Stimulated activated CD8-positive, alpha-beta memory T cell treated with anti-CD3 and anti-CD28 coated beads, Interleukin-7, amount 100 ng/mL, for 4 hours (primary cell): ENCODE measurements at places on chromosomes 1 and 21.
A peak's percentile ranks its signal among the peaks of the same experiment; 100 is the strongest.

- no peak for DNase-seq
Observed at GRCh38 chr1:25556791-25557476, 13.5 kb downstream of the LDLRAP1 start.

GRCh38 chr1:8816264-8816663 is 1.2 kb downstream of the RERE start:
- no peak for DNase-seq

GRCh38 chr1:114320586-114320985 is 166.9 kb upstream of the SYT6 start:
- DNase-seq = no peak

DNA sequence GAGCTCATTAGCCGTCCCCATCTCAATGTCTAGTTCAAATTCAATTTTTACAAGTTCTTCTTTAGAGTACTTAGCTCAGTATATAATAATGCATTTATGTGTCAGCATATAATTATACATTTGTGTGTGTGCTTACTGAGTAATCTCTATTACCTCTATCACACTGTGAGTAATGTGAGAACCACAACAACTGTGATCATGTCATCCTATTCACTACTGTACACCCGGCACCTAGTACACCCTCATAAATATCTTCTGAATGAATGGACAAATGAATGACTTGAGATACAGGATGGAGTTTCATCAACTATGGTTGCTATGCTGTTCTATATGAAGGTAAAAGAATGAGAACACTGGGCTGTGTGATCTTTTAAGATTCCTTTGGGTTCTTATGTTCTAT is 124.0 kb downstream of the GPATCH2 start:
- no peak for DNase-seq

GRCh38 chr21:25813917-25814316 is 79.1 kb downstream of the GABPA start:
- DNase-seq = no peak

- no peak for DNase-seq
Observed at GRCh38 chr1:92859400-92860039, 27.7 kb downstream of the RPL5 start.

DNA sequence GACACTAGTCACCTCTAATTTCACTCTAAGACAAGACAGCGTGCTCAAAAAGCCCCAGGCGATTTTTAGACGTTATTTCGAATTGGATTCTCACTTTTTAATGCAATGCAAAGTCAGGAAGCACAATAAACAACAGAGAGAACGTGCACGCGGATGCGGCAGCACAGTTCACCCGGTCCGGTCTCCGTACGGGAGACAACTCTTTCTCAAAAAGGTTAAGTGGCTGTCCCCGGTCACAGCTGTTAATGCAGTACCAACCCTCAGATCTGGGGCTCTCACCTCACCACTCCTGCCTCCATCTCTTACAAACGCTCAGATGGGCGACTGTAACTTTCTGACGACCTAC is 1.2 kb downstream of the HP1BP3 start:
- DNase-seq = peak; percentile 15

- no peak for DNase-seq
Observed at GRCh38 chr1:223363057-223363855, 720 bp downstream of the SUSD4 start.

GRCh38 chr1:209755926-209756614 is at the start of gene TRAF3IP3:
Gene TRAF3IP3 (plus strand): TSS chr1:209756053. CDS start chr1:209760040, 3,987 bp downstream.
- DNase-seq = peak; percentile 58

DNA sequence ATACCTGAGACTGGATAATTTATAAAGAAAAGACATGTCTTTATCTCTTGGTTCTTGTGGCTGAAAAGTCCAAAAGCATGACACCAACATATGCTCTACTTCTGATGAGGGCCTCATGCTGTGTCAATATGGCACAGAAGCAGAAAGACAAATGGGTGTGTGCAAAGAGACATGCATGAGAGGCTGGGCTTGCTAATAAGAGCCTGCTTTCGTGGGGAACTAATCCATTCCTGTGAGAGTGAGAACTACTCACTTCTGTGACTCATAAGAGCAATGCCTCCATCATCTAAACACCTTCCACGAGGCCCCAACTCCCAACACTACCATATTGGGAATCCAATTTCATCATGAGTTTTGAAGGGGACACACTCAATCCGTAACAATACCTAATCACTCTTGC is 340.0 kb upstream of the DUSP10 start:
- DNase-seq = no peak

- DNase-seq = no peak
Observed at GRCh38 chr21:28518630-28519029, 474.0 kb downstream of the LTN1 start.

DNA sequence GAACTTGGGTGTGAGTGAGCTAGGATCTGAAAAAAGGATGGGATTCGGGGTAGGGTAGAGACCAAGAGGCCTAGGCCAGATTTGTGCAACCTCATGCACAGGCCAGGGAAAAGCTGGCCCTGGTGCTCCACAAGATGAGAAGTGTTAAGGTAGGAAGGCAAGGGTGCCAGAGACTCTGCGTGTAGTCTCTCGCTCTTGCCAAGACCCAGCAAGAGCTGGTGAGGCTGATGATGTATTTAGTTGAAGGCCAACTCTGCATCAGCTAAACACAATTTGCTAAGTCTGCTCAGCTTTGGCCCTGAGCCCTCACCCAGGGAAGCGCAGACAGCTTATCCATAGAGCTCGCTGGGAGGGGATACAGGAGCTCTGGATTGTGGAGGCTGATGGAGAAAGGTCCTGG is 26.6 kb upstream of the SOX13 start:
- no peak for DNase-seq

GRCh38 chr1:94528299-94528698 is 13.3 kb downstream of the F3 start:
- no peak for DNase-seq

- no peak for DNase-seq
Observed at GRCh38 chr1:111320066-111320879, 29.6 kb downstream of the CHIA start.

- DNase-seq = no peak
Observed at GRCh38 chr1:2115702-2116341, 65.6 kb downstream of the PRKCZ start.

- no peak for DNase-seq
Observed at GRCh38 chr1:151638074-151638775, 26.4 kb downstream of the SNX27 start.

- DNase-seq = no peak
Observed at GRCh38 chr1:25720624-25721023, 79.4 kb upstream of the SELENON start.

DNA sequence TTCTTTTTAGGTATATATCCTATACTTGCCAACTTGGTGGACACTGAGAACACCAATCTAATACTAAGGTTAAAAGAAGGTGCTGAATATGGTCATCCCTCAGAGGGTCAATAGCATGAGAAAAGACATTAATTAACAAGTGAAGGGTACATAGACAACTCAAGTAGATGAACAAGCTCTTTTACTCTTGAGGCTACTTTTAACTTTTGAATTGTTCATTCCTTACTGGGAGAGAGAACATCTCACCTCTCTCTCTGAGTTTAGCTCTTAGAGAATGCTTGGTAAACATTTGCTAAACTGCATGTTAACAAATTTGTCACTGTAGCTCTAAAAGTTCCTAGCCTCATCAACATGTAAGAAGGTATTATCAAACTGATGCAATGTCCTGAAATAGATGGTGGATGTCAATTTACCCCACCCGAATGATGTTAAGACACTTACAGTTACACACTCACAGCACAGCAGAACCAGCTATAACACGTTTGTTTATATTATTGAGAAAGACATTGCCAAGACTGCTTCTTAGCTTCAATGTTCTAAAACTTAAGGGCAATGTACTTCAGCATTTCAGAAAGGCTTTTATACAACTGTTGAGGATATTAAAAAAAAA is 35.9 kb downstream of the HEATR1 start:
- no peak for DNase-seq

- DNase-seq = no peak
Observed at GRCh38 chr1:9434247-9435152, 104.8 kb upstream of the SLC25A33 start.

DNA sequence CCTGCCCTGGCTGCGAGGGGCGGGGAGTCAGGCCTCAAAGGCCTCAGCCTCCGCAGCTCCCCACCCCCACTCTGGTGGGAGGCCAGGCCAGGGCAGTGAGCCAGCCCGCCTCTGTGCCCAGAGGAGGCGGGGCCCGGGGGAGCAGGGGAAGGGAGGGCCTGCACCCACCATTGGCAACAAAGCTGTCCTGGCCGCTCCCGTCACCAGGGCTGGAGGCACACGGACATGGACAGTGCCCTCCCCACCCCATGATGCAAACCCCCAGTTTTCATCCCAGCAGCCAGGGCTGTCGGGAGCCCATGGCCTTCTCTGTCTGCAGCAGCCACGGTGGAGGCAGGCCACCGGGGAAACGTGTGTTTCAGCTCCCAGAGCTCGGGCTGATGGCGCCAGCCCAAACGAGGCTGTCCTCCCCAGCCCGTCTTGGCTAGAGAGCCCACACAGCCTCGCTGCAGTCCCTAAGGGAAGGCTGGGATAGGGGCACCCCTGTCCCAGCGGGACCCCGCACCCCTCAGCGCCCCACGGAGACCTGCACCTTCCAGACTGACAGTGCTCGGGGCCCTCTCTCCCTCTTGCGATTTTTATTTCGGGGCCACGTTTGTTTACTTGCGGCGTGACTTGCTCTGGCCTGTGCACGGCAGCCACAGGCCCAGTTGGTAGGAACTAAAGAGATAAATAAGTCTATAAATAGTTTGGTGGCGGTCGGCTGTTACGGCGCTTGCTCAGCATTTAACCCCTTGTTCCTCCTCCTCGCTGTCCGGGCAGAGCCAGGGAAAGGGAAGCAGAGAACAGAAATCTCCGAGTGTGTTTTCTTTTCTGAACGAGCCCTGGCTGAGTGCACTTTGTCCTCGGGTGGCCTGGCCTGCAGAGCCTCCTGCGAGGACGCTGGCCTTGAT is 101.8 kb downstream of the PRDM16 start:
- no peak for DNase-seq

DNA sequence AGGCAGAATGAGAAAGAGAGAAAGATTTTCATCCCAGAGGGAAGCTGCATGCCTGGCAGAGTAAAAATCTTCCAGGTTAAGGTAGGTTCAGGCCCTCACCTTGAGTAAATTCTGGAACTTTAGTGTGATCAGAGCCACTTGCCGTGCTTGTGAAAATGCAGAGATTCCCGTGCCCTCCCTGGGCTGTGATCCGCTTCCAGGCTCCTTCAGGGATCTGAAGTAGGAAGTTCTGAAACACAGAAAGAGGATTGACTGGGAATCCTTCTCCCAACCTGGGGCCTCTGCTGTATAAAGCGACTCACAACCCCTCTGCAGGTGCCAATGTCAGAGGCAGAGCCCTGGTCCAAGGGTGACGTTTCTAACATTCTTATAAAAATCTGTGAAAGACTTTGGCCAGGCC is 26.6 kb downstream of the NUAK2 start:
- no peak for DNase-seq

DNA sequence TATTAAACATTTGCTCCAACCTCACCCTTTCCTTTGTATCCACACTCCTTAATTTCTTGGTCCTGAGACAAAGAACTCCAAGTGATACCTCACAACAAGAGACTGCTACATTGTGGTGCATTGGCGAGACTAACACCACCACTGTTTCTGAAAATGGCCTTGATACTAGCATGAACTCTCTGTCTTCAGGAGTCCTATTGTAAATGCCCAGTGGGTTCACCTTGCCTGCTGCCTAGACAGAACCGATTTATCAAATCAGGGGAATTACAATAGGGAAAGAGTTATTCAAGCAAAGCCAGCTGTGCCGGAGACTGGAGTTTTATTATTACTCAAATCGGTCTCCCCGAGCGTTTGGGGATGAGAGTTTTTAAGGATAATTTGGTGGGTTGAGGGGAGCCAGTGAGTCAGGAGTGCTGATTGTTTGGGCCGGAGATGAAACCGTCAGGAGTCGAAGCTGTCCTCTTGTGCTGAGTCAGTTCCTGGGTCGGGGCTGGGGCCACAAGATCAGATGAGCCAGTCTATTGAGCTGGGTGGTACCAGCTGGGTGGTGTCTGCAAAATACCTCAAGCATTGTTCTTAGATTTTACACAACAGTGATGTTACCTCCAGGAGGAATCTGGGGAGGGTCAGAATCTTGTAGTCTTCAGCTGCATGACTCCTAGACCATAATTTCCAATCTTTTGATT is 83.1 kb downstream of the DESI2 start:
- DNase-seq = no peak

DNA sequence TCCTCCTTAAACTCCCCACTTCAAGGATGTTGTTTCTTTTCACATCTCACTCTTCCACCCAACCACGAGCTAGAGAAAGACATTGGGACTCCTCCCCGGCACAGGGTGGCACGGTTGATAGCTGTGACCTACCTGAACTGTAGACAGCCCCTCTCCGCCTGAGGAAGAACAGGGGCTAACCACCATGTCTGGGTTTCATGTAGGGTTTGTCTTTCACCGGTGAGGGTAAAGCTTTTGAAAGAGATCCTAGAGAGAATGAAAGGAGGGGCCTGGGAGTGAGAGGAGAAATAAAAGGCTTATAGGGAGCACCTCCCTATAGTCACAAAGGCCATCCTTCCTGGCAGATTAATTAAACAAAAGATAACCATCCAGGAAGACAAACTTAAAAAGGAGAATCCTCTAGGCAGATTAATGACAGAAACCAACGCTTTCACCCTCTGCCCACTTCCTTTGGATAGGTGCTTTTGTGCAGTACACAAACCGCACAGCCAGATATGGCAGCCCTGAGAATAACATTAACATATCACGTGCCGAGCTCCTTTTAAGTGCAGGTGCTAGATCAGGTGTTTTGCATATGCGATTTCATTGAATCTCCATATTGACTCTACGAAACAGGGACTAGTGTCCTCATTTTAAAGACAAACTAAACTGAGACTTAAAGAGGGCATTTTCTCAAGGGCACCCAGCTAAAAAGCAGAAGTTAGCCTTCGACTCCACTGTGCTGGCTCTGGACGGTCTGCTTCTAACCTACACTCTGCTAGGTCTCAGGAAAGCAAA is 178.1 kb upstream of the RUNX1 start:
- peak; percentile 22 for DNase-seq

GRCh38 chr1:156431769-156432668 is 63.0 kb downstream of the RHBG start:
- no peak for DNase-seq

GRCh38 chr1:27154469-27154990 is 395 bp downstream of the SLC9A1 start:
- DNase-seq = no peak

DNA sequence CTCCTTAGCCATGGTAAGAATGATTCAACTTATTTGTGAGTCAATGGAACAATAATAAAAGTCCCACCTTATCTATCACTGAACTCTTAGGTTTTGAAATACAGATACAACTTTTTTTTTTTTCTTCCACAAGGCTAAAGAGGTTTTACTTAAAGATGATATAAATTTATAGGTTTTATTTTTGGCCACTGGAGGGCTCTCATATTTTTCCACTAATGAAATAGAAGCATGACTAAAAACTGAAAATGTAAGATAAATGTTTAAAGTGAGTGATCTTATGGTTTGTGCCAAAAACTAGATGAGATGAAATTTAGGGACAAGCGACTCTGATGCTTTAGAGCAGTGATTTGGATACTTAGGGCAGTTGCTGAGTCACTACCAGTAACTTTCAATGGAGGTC is 499.0 kb downstream of the NUF2 start:
- no peak for DNase-seq
